ENCODE measurements at places on chromosomes 16 and 17.

DNA sequence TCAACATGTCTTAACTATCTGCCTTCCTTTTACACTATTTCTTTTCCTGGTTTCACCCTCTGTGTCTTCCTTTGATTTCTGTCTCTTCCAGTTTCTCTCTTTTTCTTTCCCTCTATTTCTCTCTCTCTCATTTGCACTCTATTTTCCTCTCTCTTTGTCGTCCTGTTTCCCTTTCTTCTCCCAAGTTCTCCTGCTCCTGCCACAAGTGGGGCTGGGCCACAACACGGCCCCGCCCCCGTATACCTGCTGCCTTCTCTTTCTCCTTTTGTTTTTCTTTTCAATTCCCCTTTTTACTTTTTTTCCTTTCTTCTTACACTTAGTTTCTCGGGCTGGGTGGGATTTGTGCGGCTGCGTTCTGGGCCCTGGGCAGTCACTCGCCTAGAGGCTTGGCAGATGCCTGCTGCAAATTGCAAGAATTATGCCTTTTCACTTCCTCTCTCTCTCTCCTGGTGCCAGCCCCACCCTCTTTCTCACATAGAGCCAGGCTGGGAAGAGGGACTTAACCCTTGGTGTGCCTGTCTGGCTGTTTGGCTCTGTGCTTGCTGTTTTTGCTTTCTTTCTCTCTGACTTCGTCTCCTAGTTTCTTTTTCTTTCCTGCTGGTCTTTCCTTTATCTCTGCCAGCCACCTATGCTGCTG is 2139.4 kb downstream of the TP53TG3F start:
- DNase-seq = no peak

DNA sequence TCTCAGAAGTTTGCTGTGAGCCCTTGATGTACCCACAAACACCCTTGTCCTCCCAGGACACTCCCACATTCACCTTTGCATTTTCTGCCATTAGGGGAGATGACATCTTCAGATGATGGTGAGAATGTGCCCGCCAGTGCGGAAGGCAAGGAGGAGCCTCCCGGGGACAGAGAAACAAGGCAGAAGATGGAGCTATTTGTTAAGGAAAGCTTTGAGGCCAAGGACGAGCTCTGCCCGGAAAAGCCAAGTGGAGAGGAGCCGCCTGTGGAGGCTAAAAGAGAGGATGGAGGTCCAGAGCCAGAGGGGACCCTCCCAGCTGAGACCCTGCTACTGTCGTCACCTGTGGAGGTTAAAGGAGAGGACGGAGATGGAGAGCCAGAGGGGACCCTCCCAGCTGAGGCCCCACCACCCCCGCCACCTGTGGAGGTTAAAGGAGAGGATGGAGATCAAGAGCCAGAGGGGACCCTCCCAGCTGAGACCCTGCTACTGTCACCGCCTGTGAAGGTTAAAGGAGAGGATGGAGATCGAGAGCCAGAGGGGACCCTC is 17.0 kb downstream of the TAF1C start:
- no peak for DNase-seq

GRCh38 chr17:17467720-17468119 is 9.1 kb upstream of the MED9 start:
- DNase-seq = no peak

DNA sequence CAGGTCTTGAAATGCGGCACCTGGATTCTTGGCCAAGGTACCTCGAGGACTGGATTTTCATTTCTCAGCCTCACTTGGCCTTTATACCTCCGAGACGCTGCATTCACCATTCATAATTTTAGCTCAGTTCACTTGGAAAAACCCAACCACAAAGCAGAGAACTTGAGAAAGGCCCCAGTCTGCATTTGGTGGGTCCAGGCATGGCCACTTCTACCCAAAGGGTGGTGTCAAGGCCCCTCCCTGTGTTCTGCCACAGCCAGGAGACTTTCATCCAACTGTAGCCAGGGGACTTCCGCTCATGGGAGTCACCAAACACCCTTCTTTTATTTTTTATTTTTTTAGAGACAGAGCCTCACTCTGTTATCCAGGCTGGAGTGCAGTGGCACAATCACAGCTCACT is 14.7 kb upstream of the TVP23A start:
- no peak for DNase-seq

- DNase-seq = no peak
Measured at GRCh38 chr16:64882078-64882784, 239.6 kb downstream of the CDH11 start.

- DNase-seq = no peak
Measured at GRCh38 chr16:63361032-63361624, 1324.9 kb upstream of the CDH8 start.

- DNase-seq = no peak
Measured at GRCh38 chr16:7755347-7755882, 422.8 kb downstream of the RBFOX1 start.

DNA sequence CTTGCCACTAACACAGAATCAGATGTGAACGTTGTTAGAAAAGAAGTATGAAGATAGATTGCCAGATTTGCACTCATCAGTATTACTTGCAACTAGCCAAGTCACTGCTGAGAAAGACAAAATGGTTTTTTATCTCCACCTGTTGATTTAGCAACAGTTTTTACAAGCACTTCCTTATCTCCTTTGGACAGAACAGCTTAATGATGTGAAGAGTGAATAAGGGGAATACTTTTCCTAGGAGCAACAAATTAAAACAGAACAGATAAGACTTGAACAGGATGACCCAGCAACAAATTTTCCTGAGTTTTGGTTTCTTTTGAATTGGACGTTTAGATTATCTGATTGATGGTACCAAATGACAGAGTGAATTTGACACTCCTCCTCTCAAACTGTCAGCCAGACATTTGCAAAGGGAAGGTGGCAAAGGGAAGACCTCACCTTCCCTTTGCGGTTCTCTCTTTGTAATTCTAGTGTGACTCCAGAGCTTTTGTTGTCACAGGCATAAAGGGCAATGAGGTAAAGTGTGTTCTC is 130.6 kb downstream of the NLK start:
- no peak for DNase-seq
